HepG2 (cell line): ENCODE measurements at places on chromosomes 3 and 15.

- no peak for DNase-seq
Measured at GRCh38 chr15:66252685-66253417, 699 bp downstream of the MEGF11 start.

DNA sequence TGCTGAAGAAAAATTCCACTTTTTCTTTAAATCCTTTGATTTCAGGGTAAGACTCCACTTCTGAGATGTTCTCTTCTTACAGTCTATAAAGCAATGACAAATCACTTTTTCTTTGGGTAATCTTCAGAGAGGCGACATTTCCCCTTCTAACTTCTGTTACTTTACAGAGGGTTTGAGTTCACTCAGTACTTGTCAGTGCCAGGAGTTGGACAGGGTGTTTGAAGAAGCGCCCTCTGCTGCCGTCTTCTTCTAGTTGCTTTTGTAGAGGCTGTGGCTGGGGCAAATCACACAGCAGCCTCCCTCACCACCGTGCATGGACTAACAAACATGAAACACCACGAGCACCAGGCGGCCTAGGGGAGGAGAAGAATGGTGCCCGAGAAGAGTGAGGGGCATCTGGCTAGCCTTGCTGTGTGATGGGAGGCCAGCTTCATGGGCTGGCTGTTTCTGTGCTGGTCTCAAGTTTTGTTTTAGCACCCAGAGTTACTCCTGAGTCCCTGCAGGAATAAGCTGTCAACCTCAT, at the start of gene CD80:
CD80 (minus strand) TSS at position 174 of the 523 bp plus-strand sequence. CDS start 1,886 bp downstream, outside the sequence.
- peak; percentile 45 for DNase-seq

DNA sequence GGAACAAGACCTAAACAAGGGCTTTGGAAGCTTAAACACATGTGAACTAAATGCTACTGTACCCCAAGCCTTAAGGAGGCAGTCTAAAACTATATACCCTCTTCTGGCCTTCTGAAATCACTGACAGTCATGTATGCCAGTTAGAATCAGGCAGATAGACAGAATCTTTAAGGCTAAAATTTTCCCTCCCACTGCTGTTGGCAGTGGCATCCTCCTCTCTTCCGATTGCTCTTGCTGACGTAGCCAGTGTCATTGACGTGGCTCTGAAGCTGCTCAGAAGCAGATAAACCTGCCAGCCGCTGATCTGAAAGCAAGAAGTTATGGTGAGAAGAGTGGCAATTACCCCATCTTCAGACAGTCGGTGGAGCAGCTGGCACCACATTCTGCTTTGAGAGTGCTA, 3.3 kb downstream of the RYR3 start:
- no peak for DNase-seq

- no peak for DNase-seq
Measured at GRCh38 chr15:101307897-101308603, 13.0 kb upstream of the SNRPA1 start.

DNA sequence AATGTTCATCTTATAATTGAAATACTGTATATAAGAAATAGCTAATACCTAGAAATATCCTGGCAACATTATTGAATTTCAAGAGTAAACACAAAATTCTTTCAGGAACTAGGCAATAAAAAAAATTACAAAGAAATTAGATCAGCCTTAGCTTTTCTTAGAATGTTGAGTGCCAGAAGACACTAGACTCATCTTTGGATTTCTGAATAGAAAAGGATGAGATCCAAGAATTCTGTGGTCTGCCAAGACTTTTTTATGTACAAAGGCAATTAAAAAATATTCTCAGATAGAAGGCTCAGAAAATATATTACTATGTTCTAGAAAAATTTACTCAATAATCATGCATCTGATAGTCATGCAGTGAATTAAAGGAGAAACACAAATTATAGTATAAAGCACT, 294.5 kb upstream of the CDIN1 start:
- DNase-seq, result no peak

GRCh38 chr3:99659032-99659431, 20.6 kb downstream of the COL8A1 start:
- no peak for DNase-seq

DNA sequence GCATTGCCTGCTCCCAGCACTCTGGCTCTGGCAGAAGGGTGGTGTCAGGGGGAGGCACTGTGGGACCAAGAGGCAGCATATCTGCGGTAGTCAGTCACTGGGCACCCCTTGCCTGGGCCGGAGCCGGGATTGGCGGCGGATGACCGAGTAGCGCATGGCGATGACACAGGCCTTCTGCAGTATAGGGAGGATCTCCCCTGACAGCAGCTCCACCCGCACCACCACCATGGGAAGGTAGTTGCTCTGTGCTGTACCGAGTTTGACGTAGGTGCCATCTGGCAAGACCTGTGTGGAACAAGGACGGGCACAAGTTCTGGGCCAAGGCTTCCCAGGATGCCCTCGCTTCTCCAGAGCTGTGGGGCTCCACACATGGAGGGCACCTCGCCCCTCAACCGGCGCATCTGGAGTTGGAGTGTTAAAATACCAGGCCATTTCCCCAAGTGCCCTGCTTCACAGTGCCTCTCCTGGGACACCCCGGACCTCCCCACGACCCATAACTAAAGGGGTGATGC, 6.6 kb downstream of the ACOX2 start:
- DNase-seq, result no peak

- no peak for DNase-seq
Measured at GRCh38 chr15:58690703-58691102, 58.8 kb downstream of the ADAM10 start.

DNA sequence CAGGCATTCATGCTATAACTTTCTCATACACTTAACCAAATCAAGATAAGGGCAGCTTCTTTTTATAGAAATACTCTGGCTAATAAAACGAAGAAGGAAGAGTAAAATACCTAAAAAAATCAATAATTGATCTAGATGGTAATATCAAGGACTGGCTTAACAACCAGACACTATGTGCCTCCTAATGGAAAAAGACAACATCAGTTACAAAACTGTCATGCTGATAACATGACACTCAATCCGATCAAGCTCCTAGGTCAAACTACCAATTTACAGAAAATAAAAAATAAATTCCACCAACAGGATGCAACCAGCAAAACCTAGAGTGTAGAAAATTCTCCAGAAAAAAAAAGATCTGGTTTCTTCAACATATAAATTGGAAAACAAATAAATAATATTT, 634.6 kb downstream of the IGSF11 start:
- no peak for DNase-seq

GRCh38 chr3:31051226-31051625, 156.8 kb upstream of the GADL1 start:
- no peak for DNase-seq

DNA sequence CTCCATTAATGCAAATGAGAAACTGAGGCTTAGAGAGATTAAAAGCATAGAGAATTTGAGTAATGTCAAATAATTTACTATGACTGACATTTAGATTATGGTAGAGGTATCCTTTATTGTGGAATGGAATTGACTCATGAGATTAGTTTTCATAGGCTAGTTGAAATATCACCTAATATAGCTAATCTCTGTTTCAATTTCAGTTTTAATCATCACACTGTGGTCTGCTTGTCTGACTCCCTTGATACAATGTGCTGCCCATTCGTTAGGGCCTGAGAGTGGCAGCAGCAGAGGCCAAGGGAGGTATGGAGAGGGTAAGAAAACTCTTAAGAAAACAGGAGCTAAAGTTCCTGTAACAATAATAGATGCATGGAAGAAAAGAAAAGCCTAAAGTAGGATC, 13.2 kb upstream of the ZBTB20 start:
- no peak for DNase-seq

DNA sequence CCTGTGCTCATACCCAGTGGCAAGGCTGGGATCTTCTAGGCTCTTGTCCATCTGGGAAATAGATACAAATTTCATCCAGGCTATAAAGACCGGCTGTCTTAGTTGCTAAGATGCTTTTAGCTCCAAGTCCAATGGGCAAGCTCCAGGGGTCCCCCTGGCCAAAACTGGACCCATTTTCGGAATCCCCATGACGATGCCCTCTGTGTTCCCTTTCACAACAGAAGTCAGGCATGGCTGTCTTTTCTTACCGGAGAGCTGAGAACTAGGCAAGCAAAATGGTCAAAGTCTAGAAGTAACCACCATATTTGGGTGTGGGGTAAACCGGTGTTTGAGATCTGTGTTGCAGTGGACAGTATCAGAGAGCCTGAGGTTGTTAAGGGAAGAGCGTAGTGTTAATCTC, 1.0 kb downstream of the GLYCTK start:
- DNase-seq, result no peak

DNA sequence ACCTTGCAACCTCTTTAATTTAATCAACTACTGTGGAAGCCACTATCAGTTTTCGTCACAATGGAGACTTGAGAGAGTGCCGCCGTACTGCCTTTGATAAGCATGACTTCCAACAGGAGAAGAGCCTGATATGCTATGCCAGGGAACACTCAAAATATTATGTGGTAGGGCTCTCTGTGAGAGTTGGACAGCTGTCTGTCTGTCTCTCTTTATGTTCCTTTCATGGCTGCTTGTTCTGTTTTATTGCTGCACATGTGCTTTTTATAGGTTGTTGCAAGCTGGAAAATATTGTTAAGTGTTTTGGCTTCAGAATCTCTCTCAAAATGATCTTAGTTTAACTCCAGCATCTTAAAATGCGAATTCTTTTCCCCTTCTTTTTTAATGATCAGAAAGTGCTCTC, 249.4 kb upstream of the RARB start:
- DNase-seq, result no peak

- peak; percentile 64 for DNase-seq
Measured at GRCh38 chr3:176514297-176514696, 683.0 kb downstream of the TBL1XR1 start.

- DNase-seq, result no peak
Measured at GRCh38 chr3:122362026-122362425, 21.0 kb downstream of the MIX23 start.

DNA sequence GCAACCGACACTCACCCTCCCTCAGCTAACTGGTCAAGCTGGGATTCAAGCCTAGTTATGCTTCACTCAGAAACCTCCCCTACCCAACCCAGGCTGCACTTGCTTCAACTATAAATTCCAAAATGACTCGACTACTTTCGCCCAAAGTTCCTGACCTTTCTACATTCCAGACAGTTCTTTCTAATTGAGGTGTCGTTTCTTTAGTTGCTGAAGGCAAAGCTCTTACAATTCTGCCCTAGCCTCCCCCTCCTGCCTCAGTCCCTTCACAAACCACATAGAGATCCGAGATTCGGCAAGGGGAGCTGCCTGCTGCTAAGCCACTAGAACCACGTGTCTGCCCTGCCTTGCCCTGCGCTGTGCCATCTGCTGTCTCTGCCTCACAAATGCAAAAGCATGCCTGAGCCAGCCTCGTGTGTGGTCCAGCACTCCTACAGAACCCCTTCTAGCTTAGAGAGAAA, 74.7 kb upstream of the SH3GL3 start:
- no peak for DNase-seq

- no peak for DNase-seq
Measured at GRCh38 chr15:56475351-56475750, 10.4 kb upstream of the MNS1 start.

DNA sequence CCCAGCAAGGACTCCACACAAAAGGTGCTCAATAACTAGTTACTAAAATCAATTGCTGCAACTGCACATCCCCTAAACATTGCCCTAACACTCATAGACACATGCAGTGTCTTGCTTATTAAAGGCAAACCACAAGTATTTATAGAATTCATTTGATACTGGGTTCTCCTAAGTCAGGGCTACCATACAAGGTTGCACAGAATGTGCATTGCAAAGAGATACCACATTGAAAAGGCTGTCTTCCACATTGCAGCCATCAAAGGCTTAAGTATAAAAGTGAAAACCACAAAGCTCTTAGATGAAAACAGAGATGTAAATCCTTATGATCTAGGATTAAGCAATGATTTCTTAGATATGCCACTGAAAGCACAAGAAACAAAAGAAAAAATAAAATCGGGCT, 33.6 kb upstream of the TOPAZ1 start:
- DNase-seq, result no peak

DNA sequence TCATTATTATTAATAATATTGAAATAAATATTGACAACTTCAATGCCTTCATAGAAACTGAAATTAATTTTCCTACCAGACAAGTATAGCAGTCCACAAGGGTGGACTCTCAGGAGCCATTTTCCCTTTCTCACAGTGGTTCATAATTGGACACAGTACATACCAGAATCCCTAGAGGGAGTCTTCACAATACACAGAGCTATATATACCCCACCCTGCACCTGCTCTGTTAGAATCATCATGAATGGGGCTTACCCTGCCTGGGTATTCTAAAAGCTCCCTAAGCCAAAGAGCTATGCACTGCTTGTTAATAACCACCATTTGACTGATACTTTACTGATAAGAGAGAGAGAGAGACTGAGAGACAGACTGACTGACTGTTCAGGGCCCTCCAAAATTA, 134.9 kb downstream of the FEZF2 start:
- DNase-seq, result no peak

- DNase-seq, result no peak
Measured at GRCh38 chr15:73460662-73461061, 17.7 kb downstream of the REC114 start.

DNA sequence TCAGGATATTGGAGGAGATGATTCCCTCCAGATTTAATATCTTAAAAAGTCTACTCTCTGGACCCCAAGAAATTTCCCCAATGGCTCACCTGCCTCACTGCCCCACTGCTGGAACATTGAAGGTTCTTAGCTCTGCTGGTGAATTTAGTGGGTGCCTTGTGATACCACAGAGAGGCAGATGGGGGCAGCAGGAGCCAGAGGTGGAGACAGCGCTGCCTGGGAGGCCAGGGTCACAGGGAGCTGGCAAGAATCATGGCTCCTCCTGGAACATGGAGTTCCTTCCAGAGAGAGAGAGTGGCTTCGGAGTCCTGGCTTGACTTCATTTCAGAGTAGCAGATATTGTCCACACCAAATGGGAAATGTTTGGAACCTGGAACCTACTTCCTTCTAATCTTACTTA, 263.5 kb upstream of the CFAP20DC start:
- DNase-seq, result peak; percentile 7

DNA sequence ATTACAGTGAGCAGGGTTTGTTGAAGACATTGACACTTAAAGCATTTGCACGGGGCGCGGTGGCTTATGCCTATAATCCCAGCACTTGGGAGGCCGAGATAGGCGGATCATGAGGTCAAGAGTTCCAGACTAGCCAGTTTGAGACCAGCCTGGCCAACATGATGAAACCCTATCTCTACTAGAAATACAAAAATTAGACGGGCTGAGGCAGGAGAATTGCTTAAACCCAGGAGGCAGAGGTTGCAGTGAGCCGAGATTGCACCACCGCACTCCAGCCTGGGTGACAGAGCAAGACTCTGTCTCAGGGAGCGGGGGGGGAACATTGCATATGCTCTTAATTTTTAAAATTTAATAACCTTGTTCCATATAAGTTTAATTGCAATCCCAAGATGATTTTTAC, 11.9 kb downstream of the STT3B start:
- DNase-seq, result peak; percentile 16

GRCh38 chr3:61570813-61571212, 9.4 kb downstream of the PTPRG start:
- DNase-seq, result no peak
